ENCODE measurements at places on chromosomes 6 and 20.

- DNase-seq: no peak
Measured at GRCh38 chr6:115796829-115797228, 263.9 kb downstream of the FRK start.

DNA sequence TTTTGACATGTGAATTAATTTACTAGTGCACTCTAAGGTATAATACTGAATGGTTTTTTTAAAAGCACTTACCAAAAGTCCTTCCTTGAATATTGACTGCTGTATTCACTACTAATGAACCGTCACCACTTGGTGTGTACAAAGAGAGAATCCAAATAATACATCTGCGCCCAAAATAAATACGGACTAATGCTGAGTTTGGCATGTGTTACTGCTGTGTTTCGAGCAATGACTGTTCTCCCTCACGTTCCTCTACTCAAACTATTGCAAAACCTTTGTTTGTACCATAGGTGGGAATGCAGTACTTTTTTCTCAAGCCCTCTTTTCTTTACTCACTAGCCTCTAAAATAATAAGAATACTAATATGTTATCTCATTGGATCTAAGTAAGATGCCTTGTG is 305.5 kb downstream of the QKI start:
- no peak for DNase-seq

DNA sequence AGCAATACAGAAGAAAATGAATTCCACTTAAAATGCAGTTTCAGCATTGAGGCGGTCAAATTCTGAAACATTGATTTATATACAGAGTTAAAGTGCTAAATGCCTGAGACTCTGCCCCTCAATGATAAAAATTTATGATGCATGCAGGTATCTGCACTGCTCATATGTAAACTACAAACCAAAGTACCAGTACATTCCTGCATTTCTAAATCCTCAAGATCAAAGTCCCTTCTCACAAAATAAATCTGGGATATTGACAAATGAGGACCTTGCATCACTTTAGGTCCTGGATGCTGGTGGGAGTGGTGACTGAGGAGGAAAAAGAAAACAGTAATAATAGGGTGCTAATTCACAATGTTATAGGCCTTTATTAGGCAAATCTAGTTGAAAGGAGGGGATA is 101.9 kb downstream of the FIG4 start:
- DNase-seq: no peak

DNA sequence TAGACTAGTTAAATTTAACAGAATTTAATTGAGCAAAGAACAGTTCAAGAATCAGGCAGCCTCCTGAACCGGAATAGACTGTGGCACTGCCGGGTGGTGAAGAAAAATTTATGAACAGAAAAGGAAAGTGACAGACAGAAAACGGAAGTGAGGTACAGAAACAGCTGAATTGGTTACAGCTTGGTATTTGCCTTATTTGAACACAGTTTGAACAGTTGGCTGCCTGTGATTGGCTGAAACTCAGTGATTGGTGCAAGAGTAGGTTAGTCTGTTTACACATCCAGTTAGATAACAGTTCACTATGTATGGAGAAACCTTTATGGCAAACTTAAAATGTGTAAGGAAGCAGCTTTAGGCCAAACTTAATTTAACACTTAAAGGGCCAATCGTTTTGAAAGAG is 116.0 kb upstream of the CITED2 start:
- DNase-seq: peak; percentile 29

DNA sequence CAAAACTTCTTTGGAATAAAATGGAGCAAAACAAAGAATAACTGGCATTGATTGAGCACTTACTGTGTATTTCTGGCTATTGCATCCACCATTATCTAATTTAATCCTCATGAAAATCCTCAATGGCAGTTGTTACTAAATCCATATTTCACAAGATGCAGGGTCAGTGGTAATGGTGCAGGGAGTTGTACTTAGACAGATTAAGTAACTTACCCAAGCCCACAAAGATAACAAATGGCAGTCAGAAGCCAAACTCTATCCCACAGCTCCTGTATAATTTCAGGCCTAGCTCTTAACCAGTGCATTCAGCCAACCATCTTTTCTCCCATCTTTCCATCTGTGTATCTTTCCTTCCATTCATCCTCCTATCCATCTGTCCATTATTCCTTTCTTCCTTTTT is 29.3 kb upstream of the SSTR4 start:
- no peak for DNase-seq

DNA sequence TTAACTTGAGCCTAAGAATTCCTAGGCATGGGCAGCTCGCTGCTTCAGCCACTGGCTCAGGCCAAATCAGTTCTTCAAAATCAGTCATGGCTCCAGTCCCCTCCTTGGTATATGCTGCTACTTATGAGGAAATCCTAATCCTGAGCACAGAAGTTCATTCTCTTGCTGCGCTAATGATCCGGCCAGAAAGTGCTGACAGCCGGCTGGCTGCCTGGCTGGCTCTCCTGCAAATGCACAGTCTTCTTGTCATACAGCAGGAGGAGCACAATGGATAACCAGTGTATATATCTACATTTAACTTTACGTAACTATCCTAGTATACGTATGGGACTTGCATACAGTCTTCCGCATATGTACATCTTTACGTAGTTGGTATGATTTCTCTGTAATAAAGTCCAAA is 500.8 kb downstream of the PRKN start:
- DNase-seq: no peak

GRCh38 chr6:50333696-50334095 is 284.0 kb upstream of the DEFB112 start:
- DNase-seq: no peak

DNA sequence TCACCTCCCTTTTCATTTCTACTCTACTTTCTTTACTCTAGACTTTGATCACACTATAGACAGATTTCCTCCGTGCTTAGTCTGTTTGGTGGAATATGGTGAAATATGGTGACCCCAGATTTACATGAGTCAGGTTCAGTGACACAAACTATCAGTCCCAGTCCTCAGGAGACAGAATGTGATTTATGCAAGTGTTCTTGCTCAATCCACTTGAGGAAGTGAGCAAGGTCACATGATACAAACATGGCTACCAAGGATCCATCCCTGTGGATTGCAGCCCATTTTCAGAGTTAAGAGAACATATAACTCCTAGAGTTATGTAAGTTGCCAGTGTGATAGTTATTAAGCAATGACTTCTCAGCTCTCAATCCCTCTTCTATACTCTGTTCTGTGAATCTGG is 23.7 kb upstream of the TSHZ2 start:
- DNase-seq: no peak

DNA sequence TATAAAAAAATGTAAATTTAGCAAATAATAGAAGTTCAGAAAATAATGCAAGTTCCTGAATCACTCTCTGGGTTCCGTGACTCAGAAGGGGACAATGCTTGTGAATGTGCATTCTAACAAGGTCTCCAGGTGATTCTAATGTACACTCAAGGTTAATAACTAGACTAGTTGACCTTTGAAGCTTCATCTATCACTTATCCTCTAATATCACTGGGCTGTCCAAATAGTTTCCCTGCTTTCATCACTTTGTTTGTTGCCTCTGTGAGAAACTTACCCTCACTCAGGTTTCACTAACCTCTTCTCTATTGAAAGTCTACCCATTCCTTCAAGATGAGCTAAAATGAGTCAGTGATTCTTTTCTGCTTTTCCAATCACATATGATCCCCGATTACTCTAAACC is 189.0 kb downstream of the BTBD9 start:
- DNase-seq: no peak

DNA sequence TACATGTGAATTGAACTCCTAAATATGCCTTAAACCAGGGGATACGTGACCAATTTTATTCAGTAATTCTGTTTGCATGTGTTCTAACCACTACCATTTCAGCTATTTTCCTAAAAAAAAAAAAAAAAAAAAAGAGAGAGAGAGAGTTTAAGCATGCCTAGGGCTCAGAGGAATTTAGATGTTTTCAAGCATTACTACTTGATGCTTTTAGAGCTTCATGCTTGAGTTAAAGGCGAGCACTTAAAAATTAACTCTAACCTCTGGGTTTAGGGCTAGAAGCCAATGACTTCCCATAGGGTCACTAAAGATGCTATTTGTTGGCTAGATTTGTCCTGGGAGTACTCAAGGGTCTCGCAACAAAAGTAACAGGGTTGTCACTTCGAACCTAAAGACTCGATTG is 217.7 kb downstream of the ATXN1 start:
- no peak for DNase-seq

DNA sequence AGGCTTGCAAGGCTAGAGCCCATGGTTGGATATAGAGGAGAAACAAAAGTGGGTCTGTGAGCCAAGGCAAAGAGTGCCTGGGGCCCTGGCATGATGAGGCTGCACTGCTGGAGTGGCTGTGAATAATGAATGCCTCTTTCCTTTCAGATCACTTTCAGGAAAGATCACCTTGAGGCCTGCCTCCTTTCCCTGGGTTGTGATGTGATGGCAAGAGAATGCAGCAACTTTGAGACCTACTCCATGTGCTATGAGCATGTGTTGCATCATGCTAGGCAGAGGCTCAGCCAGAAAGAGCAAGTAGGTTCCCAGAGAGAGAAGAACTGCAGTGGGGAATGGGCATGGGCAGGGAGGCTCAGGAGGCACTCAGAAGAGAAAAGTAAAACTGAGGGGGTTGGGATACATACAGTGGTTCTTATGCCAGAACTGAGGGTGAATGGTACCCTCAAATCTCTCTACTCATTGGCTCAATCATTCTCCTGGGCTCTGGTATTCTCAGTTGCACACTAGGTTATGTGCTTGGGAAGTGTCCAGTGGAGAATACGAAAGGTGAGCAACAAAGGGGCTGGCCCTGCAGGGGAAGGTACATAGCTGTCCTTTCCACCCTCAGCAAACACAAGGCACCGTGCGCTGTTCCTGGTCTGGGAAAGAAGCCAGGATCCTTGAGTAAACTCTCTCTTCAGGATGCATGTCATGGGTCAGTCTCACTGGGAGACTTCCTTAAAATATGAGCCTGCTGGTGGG is 45.9 kb downstream of the CD164 start:
- no peak for DNase-seq

DNA sequence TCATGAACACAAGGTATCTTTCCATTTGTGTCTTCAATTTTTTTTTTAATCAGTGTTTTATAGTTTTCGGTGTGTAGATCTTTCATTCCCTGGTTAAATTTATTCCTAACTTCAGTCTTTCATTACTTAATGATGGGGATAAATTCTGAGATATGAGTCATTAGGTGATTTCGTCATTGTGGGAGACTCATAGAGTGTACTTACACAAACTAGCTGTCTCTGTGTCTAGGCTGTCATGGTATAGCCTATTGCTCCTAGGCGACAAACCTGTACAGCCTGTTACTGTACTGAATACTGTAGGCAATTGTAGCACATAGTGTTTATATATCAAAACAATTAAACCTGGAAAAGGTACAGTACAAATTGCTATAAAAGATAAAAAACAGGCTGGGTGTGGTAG is 42.1 kb downstream of the SMAP1 start:
- DNase-seq: no peak

DNA sequence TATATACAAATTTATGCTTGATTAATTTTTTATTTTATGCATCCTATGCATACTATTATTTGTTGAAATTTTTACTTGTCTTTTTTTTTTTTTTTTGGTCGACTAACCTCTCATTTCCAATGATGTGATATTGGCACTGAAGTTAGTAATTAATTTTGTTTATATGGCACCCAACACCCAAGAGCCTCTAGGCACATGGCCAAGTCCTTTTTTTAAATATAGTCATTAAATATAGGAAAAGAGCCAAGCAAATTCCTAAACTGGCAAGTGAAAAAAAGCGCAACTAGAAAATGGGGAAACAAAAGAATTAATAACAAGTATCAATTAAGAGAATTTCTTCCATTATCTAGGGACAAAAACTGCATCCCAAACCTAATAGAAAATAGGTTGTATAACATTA is 85.5 kb upstream of the HS3ST5 start:
- no peak for DNase-seq

GRCh38 chr6:79077715-79078074 is 359 bp downstream of the PHIP start:
- peak; percentile 50 for DNase-seq

DNA sequence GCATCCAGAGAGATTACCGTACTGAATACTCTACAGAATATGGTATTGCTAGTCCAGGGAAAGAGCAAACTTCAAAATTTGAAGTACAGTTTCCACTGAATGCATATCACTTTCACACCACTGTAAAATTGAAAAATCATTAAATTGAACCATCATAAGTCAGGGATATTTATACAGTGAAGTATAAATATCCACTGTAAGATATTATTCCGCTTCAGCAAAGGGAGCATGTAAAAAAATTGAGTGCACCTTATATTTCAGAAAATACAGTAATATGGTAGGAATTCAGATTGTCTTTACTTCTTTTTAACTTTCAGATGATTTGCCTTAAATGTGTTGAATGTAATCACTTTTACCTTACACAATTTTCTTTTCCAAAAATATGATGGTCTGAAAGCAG is 60.9 kb upstream of the TXNDC5 start:
- no peak for DNase-seq

DNA sequence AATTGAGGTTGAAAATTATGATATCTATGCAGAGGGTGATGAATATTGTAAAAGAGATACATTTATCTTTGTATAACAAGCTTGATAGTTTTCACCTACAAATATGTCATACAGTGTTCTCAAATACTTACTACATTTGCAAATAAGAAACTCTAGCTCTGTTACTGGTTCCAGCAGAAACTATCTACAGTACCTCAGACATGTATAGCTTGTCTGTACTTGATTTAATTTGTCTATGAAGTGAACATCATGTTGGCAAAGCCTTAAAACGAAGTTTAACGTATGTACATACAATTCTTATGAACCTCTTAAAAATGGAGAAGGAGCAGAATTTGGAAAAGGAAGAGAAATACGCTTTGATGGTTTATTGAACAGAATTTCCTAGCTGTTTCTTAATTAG is 201.4 kb upstream of the MARCKS start:
- DNase-seq: no peak

DNA sequence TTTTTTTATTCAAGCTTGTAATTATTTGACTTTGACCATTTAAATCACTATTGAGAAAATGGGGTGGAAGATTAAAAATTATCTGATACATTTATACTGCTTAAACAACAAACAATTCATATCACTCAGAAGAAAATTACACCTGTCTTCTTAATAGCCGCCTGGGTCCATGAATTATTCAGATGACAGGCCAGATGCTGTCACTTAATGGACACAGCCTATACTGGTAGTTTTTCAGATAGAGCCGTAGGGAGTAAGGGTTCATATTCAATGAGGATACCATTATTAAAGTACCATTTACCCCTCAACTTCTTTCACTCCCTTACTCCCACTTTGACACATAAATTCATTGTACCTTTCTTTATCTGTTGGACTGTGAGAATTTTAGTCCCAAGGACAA is 1193.4 kb upstream of the MAP3K7 start:
- DNase-seq: no peak

DNA sequence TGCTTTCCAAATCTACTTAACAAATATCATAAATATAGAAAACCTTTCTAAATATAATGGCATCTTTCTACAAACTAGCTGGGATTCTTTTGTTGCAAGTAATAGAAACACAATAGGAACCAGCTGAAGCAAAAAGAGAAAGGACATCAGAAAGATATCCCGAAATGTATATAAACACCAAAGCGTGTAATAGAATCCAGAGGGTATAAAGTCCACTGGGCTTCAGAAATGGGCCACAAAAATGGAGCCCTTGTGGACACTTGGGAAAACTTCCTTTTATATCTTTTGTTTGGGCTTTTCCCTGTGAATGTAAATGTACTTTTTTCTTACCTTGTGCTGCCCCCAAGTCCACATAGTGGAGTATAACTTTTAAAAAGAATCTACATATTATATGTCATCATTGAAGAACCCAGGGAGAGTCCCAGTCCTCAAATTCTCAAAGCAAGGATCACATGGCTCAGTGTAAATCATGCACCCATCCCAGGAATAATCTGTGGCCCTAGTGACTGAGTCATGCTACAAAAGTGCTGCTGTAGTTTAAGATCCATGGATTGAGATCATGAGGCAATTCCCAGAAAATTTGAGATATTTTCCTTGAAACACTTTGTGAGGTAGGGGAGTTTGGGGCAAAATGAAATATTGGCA is 457.0 kb downstream of the EPM2A start:
- DNase-seq: no peak
